ENCODE measurements at places on chromosomes 5 and 9.
A peak's percentile ranks its signal among the peaks of the same experiment; 100 is the strongest.

GRCh38 chr9:79104951-79105350 is 466.8 kb upstream of the TLE4 start:
- DNase-seq, result no peak

- no peak for DNase-seq
Measured at GRCh38 chr9:35871545-35871944, 1.3 kb upstream of the OR13J1 start.

DNA sequence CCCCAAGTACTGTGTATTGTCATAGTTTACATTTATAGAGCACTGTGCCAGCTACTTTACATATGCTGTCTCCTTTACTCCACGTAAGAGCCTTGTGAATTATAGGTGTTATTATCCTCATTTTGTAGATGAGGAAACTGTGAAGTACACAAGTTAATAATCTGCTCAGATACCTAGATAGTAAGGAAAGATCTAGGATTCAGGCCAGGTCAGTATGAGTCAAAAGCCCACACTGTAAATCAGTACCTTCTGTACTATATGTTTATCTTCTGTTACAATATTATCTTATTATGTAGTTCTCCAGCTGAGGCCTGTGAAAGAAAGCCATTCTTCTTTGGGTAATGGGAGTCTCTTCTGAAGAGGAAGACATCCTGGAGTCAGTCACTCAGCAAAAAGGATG is 72.4 kb upstream of the TLX3 start:
- peak; percentile 34 for DNase-seq

GRCh38 chr5:54696931-54697330 is 179.4 kb downstream of the SNX18 start:
- DNase-seq, result no peak

- DNase-seq, result peak; percentile 88
Measured at GRCh38 chr9:121725008-121725775, 73.8 kb downstream of the DAB2IP start.
